ENCODE measurements at places on chromosomes 4 and X.

DNA sequence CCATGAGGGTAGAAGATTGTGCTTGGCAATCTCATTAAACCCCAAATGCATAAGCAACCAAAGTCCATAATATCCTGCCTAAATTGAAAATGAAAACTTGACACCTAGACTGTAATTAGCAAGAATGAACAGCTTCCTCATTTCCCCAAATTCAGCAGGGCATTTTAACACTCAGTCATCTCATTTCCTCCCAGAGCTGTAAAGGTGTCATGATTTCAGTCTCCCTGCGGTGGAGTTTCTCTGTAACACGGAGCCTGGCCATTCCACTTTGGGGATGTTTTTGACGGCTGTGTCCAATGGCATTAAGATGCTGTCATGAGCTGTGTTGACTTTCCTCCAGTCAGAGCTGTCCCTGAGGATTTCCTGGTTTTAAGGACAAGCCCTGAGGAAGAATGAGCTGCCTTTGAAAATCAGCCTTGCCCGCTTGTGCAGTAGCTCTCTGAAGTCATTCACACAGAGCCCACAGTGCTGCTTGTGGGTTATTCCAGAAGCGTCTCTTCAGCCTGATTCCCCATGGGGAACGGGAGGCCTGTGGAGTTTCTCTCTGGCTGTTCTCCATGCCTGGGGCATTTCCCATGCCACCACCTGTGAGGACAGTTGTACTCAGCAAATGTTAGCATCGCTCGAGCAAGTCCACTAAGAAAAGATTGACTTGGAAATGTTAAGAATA, 187.0 kb downstream of the MID1 start:
- no peak for DNase-seq

GRCh38 chr4:94803181-94803580, 45.4 kb downstream of the BMPR1B start:
- DNase-seq = no peak

- DNase-seq = no peak
Observed at GRCh38 chr4:144347121-144347520, 206.6 kb upstream of the GYPA start.

- no peak for DNase-seq
Observed at GRCh38 chr4:24063731-24064130, 173.9 kb upstream of the PPARGC1A start.

DNA sequence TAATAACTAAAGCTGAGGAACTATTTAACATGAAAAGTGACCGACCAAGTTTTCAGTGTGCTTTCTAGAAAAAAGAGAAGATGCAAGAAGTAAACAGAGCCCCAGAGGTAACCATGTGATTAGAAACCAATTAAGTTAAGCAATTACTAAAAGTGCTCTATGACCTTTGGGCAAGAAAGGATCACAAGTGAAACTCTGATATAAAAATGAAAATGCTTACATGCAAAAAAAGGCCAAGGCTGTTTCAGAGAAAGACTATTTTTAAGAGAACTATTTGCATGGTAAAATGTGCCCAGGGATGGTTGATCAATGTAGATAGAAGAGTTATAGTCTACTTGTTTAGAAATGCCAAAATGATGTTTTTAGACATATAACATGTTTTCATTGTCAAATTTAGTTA, 22.0 kb downstream of the KLHL15 start:
- no peak for DNase-seq

DNA sequence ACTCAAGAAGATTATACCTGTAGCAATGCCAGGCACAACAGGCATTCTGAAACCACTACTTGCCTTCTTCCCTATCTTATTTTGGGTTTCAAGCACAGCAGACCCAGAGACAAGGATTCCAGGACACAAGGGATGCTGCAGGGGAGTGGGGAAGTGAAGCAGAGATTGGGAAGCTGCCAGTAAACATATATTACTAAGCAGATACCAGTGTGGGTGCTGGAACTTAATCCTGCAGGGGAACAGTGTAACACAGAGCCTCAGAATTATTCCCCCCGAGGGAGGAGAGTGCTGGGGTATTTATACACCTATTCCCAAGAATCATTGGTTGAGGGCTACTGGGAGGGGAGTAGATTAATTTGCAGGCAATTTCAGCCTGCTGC, 33.3 kb upstream of the MAML3 start:
- no peak for DNase-seq

GRCh38 chr4:142567199-142567598, 278.9 kb downstream of the INPP4B start:
- peak; percentile 68 for DNase-seq

DNA sequence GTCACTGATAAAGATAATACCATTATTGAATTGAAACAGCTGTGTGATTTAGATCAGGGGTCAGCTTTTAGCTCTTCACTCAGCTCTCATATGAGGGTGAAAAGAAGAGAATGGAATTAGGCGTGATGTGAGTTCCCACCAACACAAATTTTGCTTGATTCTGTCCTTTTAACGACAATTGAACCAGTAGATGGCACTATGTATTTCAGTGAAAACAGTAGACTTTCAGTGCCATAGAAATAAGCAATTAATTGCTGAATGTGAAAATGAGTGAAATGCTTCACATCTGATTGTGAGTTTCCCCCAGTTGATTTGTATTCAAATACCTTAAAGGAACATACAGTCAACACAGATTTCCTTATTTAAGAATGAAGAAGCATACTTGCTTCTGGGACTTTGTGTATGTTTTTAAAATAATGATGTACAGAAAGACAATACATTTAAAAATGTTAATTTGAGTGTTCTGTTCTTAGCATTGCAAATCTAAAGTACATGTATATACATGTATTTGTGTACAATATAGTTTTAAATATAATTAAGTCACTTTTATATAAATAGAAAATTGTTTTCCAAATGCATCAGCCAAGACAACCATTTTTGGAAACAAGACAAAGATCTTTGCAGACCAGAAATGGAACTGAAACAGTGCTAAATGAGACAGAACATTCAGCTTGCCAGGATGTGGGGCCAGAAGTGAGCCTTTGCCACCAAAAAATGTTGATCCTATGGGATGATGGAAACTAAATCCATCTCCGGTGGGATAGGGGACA, 178.8 kb downstream of the SNCA start:
- no peak for DNase-seq

GRCh38 chr4:126513596-126513995, 1119.2 kb upstream of the INTU start:
- no peak for DNase-seq

DNA sequence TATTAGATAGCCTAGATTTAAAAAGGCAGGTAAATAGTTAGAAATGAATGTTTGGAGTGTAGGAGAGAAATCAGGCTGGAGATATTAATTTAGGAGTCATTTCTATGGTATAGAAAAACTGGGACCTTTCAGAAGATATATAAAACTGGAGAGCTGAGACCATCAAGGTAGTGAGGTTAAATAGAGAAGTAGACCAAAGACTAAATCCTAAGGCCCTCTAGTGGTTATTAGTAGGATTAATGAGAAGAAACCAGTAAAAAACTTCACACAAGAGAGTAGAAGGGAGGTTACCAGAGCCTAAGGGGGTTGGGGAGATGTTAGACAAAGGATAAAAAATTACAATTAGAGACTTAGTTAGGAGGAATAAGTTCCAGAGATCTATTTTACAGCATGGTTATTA, 351.0 kb upstream of the SPANXN1 start:
- DNase-seq = no peak

DNA sequence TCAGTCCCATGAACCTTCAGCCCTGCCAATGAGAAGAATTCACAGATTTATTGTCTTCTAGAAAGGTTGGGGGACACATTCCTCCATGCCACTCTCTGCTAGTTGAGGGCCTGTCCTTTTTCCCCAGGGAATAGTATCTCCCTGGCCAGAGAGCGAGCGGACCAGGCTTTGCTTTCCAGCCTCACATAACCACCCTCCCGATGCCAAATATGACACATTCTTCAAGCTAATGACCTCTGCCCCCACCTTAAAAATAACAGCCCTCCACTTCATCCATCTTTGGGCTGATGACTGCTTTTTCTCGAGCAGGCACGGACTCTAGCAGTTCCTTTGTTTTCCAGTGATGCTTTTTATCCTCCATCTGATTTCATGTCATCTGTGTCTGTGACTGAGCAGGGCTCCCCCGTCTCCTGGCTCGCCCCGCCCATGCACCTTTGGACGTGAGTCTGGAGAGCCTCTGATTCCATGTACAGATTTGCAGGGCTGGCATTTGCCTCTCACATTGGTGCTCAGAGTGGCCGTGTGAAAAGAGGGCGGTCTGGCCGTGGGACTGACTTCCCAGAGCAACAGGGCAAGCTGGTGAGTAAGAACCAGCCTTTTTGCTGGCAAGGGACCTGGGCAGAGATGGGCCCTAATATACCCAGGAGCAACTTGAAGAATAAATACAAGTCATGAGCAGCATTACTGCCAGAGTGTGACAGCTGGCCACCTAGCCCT, 279.8 kb downstream of the BCOR start:
- DNase-seq = no peak

DNA sequence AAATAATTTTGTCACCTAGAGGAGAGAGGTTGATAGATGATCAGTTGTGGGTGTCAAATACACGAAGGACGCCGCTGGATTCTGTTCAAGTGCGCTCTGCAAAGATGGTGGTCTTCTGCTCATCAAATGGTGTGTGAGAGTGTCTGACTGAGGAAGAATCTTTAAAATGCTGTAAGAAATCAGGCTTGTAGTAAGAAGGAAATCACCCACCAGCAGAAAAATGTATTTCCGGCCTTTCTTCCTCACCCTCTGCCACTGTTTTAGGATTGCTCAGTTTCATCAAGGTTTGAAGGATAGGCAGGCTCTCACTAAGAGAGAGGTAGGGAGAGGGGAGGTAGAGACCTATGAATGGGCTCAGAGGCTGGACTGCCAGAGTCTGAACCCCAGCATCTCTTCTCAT, 28.7 kb downstream of the RHOH start:
- DNase-seq = no peak

DNA sequence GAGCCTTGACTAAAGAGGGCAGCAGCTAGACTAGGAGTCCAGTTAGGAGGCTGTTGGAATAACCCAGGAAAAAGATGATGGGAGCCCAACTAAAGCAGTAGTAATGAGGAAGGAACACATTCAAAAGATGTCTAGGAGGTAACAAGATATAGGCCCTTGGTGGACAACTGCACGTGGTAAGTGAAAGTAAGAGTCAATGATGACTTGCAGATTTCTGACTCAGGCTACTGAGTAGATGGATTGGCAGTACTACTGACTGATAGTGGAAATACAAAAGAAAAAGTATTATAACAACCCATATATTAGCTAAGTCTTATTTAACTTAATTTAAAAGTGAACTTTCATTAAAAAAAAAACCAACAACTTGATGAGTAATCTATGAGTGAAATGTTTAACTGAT, 74.0 kb downstream of the PAK3 start:
- DNase-seq = no peak

DNA sequence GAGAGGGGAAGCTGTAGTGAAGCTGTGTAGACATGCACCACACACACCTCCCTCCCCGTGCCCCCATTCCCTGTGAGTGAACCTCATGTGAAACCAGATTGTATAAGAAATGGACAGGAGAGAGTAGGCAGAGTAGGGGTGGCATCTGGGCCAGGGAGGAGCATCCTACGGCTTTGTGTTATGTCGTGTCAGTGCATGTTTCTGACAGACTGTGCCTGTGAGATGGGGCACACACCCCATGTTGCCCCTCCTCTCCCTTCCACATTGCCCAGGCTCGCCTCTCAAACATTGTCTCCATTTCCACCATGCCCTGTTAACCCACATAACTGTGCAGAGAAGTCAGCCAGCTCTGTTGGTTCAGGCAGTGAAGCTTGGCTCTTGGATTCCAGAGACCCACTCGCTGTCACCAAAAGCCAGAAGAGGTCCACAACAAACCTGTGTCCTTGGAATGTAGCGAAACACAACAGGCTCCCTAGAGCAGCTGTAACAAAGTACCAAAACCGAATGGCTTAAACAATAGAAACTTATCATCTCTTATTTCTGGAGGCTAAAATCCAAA, 56.1 kb downstream of the SLC9A6 start:
- no peak for DNase-seq
